ENCODE measurements at places on chromosomes 5 and 9.

- no peak for DNase-seq
Measured at GRCh38 chr9:23775549-23775948, 50.5 kb downstream of the ELAVL2 start.

- no peak for DNase-seq
Measured at GRCh38 chr9:114172981-114173833, 17.9 kb downstream of the COL27A1 start.

DNA sequence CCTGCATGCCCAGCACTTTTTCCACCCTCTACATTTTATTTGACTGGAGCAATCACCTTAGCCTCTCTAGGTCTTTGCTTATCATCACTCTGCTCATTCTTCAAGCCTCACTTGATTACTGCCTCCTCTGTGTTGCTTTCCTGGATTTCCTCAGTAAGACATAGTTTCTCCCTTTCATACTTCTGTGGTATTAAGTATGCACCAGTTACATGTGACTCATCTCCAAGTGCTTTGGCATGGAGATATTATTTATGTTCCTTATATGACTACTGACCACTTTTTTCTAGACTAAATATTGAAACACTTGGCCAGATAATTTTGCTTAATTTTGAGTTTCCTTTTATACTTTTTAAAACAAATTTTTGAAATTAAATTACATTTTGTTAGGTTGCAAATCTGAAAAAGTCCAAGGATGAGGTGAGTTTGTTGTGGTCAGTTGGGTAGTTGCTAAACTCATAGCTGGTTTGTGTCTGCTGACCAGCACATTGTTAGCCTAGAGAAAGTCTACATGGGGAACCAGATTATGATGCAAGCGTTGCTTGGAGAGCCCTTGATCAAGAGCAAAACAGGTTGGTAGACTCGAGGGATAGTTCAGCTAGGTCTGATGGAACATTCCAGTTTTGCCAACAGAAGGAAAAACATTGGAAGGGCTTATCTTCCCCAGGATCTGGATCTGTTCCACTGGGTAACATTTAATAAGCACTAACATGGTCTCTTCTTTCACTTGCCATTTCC is 140.2 kb downstream of the TMC1 start:
- no peak for DNase-seq

GRCh38 chr9:97936998-97937397 is 974 bp downstream of the HEMGN start:
- DNase-seq, result no peak

GRCh38 chr5:91053741-91054025 is 329.4 kb downstream of the ARRDC3 start:
- DNase-seq, result no peak

DNA sequence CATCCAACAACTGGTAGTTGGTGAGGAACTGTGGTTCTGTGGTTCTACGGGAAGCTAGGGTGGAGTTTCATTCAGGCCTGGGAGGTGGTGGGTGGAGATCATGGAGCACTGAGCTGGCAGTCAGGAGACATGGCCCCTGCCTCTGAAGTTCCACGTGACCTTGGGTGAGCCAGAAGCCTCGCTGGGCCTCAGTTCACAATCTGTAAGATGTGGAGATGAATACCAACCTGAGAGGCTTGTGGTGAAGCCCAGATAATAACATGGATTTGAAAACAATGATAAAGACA is 177.9 kb downstream of the MACROH2A1 start:
- DNase-seq, result no peak

- no peak for DNase-seq
Measured at GRCh38 chr9:112699230-112699629, 18.7 kb downstream of the INIP start.

GRCh38 chr5:154977409-154977808 is 36.1 kb upstream of the KIF4B start:
- DNase-seq, result no peak

- DNase-seq, result no peak
Measured at GRCh38 chr5:145701404-145701803, 133.7 kb downstream of the PRELID2 start.

- DNase-seq, result peak; percentile 3
Measured at GRCh38 chr5:87048156-87048555, 219.5 kb upstream of the RASA1 start.

DNA sequence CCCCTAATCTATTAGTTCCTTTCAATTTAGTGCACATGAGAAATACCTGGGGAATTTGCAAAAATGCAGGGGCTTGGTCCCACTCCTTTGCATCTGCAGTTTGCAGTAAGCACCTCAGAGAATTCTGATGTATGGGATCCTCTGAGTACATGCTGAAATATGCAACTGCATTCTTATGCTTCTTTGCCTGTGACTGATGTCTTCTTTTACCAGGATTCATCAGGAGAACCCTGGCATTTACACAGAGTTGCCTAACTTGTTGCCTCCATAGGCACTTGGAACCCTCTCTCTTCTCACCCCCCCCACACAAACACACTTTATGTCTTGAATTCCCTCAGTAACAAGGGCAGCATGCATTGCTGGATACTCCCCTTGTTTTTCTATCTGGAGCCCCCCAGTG is 173.1 kb downstream of the KDM4C start:
- DNase-seq, result no peak

- peak; percentile 39 for DNase-seq
Measured at GRCh38 chr9:19517202-19517942, 108.6 kb downstream of the ACER2 start.

GRCh38 chr5:40717281-40717680 is 37.6 kb downstream of the PTGER4 start:
- DNase-seq, result no peak

- no peak for DNase-seq
Measured at GRCh38 chr9:93896093-93896492, 59.1 kb downstream of the BARX1 start.

- no peak for DNase-seq
Measured at GRCh38 chr5:180135967-180136629, 64.5 kb upstream of the RNF130 start.

- DNase-seq, result no peak
Measured at GRCh38 chr5:139108063-139108824, 89.9 kb downstream of the SIL1 start.

- DNase-seq, result no peak
Measured at GRCh38 chr9:38626006-38626405, 5.6 kb upstream of the ANKRD18A start.

DNA sequence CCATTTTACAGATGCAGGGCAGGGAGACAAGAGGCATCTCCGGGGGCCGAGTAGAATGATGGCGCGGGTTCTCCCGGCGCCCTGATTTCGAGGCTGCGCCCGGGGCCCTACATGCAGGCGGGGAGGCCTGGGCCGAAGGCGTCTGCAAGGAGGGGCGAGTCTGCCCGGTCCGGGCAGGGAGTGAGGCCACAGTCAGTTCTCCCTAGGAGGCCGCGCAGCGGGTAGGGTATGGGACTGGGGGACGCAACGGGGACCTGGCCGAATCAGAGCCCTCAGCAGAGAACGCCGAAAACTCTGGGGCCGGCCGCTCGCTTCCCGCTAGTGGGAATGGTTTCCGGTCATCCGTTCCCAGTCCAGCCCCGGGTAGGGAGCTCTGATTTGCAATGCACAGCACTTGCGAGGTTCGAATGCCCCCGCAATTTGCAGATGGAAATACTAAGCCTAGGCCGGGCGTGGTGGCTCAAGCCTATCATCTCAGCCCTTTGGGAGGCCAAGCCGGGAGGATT is 6.4 kb downstream of the TLX3 start:
- no peak for DNase-seq

GRCh38 chr9:133953976-133954709 is 38.0 kb downstream of the VAV2 start:
- DNase-seq, result no peak

DNA sequence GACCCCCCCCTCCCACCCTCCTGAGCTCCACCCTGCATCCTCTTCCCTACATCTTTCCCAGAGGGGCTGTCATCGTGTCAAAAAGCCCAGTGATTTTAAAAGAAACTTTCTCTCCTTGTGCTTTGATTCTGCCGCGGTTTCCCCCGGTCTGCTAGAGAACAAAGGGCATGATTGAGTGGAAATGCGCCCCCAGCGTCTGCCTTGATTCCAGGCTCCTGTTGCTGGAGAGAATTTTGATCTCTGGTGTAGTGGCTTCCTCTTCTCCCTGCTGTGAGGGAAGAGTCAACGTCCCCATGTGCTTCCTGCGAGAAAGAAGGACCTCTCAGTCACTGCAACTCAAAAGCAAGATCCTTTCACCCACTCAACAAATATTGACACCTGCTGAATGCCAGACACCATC is 61.9 kb upstream of the RAPGEF1 start:
- no peak for DNase-seq

GRCh38 chr5:60740322-60740721 is 40.4 kb upstream of the DEPDC1B start:
- DNase-seq, result no peak

DNA sequence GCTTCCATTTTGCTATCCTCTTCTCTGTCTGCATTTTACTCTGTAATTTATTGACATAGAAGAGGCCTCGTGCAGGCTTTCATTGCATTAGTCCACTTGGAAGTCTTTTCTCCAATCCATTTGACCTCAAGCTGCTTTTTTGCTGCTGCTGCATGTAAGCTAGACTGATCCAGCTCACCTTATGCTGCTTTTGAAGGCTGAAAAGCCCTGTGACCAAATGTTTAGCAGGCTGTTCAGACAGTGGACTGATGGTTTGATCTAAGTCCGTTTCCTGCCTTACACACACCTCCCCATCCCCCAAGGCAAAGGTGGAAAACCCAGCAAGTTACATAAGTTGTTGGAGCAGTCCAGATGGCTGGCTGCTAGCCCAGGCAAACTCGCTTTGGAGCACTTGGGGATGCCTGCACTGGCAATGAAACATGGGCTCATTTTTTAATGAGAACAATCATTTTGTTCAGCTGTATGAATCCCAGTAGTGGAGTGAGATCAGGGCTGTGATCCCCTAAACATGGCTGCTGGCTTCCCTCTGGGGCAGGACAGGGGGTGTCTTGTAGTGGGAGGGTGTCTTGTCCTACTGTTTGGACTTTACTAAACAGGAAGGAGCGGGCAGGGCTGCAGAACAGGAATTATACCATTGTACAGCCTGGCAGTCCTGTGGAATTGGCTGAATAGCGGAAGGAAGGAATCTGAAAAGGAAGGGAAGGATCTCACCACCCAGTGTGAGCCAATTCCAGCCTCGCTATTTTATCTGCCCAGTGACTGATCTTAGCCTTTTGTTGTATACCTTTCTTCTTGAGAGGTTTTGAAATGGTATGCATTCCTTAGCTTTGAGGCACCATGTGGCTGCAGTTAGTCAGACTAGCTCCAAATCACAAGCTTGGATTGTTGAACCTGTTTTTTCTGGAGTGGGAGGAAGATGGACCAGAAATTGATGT is 212.0 kb downstream of the ARHGAP26 start:
- no peak for DNase-seq

DNA sequence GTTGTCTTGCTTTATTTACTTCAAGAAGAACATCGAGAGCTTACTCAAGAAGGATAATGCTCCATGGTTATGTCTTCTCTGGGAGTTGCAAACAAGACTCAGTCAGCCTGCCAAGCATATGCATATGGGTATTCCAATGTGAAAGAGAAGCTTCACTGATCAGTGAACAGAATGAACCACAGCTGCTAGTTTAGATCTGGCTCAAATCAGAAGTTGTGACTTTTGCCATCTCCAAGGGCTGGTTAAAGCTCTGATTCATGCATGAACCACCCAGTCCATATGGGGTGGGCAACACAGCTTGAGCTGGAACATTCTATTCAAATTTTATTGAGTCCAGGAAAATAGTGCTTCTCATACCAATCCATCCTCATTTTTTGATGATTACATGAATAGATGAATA is 50.0 kb downstream of the ATPSCKMT start:
- DNase-seq, result no peak

DNA sequence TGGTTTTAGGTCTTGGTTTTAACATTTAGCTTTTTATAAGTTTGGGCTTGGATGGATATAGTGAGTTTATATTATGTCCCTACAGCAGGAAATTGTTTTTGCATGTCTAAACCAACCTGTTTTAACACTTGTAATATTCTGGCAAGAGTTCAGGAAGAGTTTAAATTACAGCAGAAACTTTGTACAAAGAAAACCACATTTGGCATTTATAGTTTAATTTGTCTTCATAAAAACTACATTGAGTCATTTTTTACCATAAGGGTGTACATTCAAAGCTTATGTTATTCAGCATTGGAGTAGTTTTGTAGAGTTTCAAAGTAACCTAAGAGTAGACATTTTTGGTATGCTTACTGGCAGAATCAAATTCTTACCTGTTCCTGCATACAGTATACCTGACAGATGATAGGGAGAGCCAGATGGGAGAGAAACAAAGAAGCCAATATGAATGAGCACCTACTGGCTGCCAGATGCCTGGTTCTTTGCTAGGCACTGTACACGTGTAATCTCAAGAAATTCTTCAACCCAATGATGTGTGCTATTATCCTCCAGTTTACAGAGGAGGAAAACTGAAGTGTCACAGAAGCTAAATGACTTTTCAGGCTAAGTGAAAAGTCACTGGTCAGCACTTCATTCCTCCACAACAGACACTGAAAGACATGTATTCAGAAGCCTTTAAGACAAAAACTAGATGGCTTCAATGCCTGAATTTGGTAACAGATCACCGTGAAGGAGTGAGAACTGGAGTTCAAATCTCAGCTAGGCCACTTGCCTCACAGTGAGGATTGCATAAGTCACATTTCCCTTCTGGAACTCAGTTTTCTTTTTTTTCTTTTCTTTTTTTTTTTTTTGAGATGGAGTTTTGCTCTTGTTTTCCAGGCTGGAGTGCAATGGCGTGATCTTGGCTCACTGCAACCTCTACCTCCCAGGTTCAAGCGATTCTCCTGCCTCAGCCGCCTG is 25.9 kb upstream of the ECM2 start:
- no peak for DNase-seq

- no peak for DNase-seq
Measured at GRCh38 chr9:120852240-120853010, 9.7 kb upstream of the PSMD5 start.

GRCh38 chr9:98989036-98990000 is 45.6 kb downstream of the COL15A1 start:
- no peak for DNase-seq

DNA sequence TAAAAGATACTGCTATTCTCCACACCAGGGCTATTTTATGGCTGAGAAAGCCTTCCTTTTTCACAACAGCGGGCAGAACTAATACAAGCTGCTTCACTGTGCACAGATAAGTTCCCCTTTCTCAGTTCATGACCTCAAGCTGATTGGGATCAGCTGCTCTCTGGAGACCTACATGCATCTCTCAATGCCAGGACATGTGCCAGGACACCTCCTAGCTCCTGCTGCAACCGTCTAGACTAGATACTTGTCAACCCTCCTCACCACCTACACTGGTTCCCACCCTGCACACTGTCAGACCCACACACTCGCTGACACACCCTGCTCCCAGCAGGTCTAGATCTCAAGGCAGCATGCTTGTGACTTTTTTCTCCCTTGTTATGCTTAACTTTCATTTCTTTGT is 39.8 kb downstream of the STARD4 start:
- no peak for DNase-seq

GRCh38 chr5:114387433-114387832 is 25.6 kb downstream of the KCNN2 start:
- DNase-seq, result no peak

GRCh38 chr5:139475865-139476617 is 5.2 kb downstream of the SMIM33 start:
- peak; percentile 7 for DNase-seq

DNA sequence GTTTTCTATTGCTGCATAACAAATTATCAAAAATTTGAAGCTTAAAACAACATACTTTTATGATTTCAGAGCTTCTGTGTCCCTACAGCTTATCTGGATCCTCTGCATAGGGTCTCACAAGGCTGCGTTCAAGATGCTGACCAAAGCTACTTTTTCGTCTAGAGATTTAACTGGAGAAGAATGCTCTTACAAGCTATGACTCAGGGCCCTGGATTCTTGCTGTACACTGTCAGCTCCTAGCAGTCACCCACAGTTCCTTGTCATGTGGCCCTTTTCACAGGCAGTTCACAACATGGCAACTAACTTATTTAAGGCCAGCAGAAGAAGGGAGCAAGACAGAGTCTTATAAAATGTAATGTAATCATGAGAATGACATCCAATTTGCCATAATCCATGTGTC is 70.8 kb upstream of the FAM174A start:
- peak; percentile 0 for DNase-seq
